Activated CD8-positive, alpha-beta memory T cell treated with anti-CD3 and anti-CD28 coated beads, Interleukin-2, amount 10 ng/mL, durations not matched to agents 7 days and 5 days (primary cell): ENCODE measurements at places on chromosomes 16 and 17. TPM values are rescaled to one million over a fixed set of nuclear protein-coding genes. Genes with fewer than 3 reads are reported as not detected.

The GLP2R gene
- not detected for total RNA-seq

The PLA2G10 gene
- not detected for total RNA-seq

The PRSS36 gene
- total RNA-seq, result 0.96 TPM

The FAM20A gene
- not detected for total RNA-seq

The ZNF423 gene
- total RNA-seq, result not detected

The HOXB7 gene
- total RNA-seq, result 1.7 TPM

The ABCA5 gene
- total RNA-seq, result 17.5 TPM

The HMOX2 gene
- 96.5 TPM for total RNA-seq

The NUPR1 gene
- not detected for total RNA-seq

The RNF222 gene
- total RNA-seq, result 0.12 TPM
